Aorta (tissue), 5 donors: ENCODE measurements at places on chromosomes 2 and 18. TPM values are rescaled to one million over a fixed set of nuclear protein-coding genes. Genes with fewer than 3 reads are reported as not detected.

Gene LAMA1
- total RNA-seq = 0.78 TPM

Gene CAVIN2
- total RNA-seq = 37.8 TPM

GRCh38 chr2:163345795-163346573 is 389.8 kb downstream of the FIGN start:
- DNase-seq = no peak

DNA sequence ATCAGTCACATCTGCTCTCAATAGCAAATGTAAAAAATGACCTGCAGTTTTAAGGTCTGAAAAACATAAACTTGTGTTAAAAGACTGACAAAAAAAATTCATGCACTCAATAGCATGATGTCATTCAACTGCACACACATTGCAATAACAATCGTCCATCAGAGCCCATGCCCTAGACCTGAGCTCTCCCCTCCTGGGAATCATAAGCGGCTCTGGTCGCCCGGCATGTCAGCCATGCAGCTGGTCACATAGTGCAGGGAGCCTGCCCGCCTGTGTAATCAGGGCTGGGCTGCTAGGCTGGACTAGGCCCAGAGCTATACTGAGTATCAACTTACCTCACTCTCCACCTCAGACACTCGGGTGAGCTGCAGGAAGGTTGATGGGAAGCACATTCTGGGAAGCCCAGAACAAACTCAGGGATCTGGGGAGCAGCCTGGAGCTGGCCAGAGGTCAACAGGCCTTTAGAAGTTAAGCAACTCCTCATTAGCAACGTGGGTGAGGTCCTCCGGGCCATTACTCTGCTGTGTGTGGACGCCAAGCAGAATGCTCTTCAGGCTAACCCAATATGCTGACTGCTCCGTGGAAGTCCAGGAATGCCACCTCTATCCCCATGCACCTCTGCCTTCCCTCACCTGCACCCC is 165.5 kb downstream of the TTC32 start:
- no peak for DNase-seq

GRCh38 chr18:76524900-76525698 is 30.1 kb upstream of the ZNF516 start:
- no peak for DNase-seq

DNA sequence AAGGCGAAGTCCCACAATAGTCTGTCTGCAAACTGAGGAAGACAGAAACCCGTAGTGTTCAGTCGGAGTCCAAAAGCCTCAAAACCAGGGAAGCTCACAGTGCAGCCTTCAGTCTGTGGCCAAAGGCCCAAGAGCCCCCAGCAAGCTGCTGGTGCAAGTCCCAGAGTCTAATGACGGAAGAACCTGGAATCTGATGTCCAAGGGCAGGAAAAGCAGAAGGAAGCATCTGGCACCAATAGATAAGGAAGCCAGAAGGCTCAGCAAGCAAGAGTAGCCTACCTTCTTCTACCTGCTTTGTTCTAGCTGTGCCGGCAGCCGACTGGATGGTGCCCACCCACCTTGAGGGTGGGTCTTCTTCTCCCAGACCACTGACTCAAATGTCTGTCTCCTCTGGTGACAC is 21.8 kb downstream of the CFAP210 start:
- no peak for DNase-seq
